Naive thymus-derived CD8-positive, alpha-beta T cell (primary cell): ENCODE measurements at places on chromosomes 11 and 22.

DNA sequence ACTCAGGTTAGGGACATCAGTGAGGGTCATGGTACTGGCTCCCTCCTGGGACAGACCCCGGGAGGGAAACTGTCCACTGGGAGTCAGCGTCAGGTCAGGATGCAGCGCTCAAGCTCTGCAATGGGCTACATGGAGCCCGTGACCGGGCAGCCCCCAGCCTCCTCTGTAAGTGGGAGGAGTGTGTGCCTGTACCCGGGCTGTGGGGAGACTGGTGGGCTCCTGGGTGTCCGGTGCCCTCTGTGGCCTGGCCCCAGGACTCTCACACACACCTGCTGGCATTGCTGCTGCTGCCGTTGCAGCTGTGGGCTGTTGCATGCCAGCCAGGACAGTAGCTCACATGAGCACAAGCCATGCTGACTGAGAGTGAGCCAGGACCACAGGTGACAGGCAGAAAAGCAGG is 630.3 kb downstream of the TBC1D22A start:
- no peak for DNase-seq

- DNase-seq: no peak
These were observed 477.9 kb downstream of the MN1 start for GRCh38 chr22:27323661-27324060.

DNA sequence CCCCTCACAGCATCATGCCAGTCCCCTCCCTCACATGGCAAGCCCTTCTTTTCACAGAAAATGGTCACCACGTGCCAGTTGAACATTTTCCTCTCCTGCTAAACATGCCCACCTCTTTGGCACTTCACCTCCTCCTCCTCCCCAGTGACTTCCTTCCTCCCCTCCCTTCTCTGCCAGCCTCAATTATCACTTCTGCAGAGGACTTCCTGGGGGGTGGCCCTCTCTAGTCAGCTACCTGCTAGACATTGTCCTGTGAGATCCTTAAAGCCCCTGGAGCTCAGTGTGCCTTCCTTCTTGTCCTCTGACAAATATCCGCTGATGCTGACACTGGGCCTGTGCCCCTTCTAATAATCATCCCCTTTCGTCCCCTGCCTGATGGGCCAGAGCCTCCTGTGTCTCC is 43.2 kb upstream of the E2F8 start:
- no peak for DNase-seq

GRCh38 chr11:130071211-130071712 is 1.6 kb downstream of the APLP2 start:
- DNase-seq: no peak

- peak; percentile 68 for DNase-seq
These were observed 87.8 kb downstream of the CACNA1I start for GRCh38 chr22:39658367-39658766.

DNA sequence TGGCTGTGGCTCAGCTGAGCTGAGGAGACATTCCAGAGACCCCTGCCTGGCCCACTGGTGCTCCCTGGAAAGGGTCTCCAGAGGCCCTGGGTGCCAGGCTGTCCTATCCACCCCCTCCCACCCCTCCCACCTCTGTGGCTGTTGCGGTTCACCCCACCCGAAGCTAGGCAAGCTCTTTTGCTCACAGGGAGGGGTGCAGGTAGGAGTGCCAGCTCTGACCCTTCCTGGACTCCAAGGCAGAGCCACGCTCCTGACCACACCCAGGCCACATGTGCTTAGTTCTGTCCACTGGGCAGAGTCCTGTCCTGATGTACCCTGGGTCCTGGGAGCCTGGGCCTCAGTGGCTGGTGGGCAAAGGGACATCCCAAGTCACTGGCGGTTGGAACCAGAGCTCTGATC is 16.4 kb downstream of the IL17REL start:
- DNase-seq: no peak

- DNase-seq: no peak
These were observed 42.0 kb upstream of the CXCR5 start for GRCh38 chr11:118841469-118842242.

DNA sequence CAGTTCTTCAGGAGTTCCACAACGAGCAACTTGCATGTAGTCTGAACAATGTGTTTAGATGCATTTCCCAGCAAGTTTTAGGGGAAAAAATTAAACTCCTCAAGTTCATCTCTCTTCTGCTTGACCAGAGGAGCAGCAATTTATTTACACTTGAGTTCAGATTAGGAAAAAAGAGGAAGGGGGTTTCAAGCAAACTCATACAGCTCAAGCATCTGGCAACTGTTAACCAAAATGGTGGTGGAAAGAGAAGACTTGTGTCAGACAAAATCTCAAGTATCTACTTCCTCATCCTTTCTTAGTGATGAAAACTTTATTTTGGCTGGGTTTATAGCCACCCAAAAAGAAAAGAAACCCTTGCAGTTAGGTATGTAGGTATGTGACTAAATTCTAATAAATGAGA is 29.1 kb upstream of the PICALM start:
- no peak for DNase-seq

- no peak for DNase-seq
These were observed 295.1 kb upstream of the ANO5 start for GRCh38 chr11:21897752-21898151.

DNA sequence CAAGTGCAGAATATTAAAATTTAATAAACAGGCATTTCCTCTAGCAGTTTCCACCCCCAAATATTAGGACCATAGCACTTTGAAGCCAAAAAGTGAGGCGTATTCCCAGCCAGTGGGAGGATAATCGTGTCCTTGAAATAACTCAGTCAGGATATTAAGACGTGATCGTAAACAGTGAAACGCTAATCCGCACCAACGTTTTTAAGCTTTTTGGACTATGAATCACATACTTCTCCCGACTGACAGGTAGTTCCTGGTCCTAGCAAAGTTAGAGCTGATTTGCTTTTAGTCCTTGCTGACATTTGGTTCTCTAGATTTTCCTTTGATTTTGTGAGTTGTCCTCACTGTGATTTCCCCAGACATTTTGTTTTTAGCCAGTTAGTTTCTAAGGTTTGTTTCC is 197.1 kb upstream of the ARHGAP20 start:
- DNase-seq: no peak

- DNase-seq: no peak
These were observed 54.9 kb downstream of the MTNR1B start for GRCh38 chr11:93024369-93024768.
